MV-4-11 (cell line): ENCODE measurements at places on chromosomes 3 and 15.

DNA sequence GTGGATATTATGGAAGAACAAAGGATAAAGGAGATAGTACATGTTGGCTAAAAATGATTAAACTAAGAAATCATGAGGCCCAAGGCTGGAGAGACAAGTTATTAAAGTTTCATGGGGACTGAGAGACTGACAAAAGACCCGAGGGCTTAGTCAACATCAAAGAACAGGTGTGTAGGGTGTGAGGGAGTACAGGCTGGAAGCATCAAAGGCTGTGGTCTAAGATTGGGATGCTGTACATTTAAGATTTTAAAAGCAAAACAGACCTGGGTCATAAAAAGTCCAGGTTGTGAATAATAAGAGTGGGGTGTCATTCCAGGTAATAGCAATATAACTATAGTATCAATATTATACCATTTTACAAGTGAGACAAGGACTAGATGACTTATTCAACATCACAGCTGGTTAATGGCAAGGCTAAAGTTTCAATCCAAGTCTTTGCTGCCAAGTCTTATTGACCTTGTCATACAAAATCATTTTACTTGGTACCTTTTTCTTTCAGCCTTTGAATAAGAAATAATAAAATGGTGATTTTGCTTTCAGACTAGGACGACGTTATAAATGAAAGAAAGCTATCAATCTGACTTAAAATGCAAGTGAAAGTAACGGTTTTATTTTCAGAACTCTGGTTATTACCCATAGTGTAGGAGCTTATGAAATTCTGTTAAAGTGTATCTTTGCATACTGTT is 211.6 kb downstream of the TNIK start:
- DNase-seq, result no peak

GRCh38 chr3:156782921-156783320 is 43.2 kb upstream of the LEKR1 start:
- DNase-seq, result no peak

DNA sequence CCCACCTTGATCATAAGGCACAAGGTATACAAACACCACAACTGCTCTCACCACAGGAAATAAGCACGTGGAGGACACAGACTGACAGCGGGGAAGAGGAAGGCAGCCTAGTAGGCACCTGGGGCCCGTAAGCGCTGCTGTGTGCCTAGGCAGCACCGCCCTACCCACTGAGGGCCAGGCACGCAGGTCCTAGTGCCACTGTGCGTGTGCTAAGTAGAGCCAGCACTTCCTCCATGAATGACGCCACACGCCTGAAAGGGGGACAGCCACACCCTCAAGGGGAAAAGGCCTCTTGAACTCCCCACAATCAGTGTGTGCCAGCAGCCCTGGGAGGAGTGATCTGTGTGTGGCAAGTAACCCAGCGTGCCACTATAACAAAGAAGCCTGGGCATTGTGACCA is 73.0 kb downstream of the ATP1B3 start:
- DNase-seq, result no peak

DNA sequence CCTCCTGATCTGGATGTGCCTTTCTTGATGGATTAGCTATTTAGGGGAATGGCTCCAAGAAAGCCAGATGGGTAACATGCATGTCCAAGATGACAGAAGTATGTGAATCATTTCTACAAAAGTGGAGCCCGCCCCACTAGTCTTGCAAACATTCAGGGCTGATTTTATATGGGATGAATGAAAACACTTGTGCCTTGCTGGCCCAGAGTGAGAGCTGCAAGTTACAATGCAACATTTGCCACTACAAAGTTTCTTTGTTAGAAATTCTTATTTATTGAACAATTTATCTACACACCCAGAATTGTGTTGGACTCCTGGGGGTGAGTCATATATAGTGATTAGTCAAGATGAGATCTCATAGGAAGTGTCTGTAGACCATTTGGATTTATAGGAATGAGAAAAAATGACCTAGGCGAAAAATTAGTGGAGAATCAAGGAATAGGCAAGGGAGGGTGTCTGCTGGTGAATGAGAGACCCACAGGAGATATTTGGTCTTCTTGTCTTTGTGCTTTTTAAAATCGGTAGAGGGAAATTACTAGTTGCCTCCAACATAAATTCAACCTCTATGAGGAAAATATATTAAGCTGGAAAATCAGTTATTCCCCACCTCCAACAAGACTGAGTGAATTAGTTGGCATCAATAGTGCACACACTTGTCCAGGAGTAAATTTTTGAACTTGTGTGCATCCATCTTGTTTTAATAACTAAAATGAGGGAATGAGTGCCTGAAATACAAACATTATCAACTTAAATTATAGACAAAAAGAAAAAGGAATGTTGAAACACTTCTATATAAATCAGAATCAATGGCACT is 53.5 kb upstream of the DCBLD2 start:
- no peak for DNase-seq

DNA sequence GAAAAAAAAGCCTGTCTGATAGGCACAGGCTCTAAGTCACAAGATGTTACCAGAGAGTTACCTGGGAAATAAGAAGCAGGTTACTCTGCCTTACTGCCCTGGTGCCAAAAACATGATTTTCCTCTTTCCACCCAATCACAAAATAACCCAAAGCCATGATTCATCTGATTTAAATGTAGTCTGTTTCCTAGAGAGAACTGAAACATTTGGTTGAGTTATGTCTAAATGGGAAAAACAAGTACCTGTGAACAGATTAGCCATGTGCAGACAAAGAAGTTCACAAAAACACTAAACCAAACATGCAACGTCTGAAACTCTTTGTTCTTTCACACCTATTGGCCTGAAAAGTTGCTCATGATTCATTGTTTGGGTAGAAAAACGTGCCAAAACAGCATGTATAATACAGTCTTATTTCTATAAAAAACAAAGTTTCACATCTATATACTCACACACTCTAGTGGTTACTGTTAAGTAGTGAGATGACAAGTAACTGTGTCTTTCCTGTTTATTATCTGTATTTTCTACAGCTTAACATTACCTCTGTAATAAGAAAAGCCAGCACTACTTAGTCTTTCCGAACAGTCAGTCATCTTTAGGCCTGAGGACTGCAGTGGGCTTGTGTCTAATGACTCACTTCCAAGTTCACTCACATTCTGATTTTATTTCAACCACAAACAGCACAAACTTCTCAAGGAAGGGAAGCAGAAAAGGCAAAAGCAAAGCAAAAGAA is 30.2 kb downstream of the FAM174B start:
- no peak for DNase-seq

DNA sequence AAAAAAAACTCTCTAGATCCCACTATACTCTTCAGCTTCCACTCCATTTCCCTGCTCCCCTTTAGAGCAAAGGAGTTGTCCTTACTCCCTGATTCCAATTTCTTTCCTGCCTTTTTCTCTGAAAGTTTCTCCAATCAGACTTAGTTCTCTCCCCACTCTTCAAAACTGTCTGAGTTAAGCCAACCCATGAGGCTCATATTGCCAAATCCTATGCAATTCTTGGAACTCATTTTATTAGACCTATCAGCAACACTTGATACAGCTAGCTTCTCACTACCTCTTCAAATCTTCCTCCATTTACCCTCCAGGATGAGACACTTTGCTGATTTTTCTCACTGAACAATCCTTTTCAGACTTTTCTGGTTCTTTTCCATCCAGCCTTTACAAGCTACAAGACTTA is 233.1 kb downstream of the THRB start:
- DNase-seq, result no peak

DNA sequence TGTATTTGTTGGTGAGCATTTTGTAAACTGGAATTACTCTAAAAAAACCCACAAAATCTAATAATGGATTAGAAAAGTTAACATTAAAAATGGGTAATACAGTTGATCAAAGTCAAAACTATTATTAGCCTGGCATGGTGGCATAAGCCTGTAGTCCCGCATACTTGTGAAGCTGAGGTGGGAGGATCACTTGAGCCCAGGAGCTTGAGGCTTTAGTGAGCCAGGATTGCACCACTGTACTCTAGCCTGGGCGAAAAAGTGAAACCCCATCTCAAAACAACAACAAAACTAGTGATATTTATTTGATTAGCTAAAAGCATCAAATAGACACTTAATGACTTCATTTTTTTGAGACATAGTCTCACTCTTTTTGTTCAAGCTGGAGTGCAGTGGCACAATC is 3.6 kb downstream of the SNX1 start:
- DNase-seq, result no peak
